ENCODE measurements at places on chromosomes 1 and 21. TPM values are rescaled to one million over a fixed set of nuclear protein-coding genes. Genes with fewer than 3 reads are reported as not detected.

JAM2 gene
- total RNA-seq: 0.48 TPM

DNA sequence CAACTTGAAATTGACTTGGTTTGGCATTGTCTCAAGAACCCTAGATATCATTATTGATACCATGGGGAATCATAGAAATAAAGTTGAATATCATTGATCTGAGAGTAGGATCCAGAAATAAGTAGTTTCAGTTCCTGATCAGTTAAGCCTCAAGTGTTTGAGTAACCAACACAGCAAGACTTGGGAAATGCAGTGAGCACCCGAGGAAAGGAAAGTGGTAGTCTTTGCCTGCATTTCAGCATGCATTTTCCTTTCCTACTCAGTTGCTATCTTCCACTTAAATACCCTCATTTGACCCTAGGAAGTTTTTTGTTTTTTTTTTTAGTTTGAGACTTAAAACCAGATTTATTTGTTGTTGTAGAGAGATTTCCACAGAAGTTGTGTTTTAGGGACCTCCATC is 18.9 kb downstream of the CLEC20A start:
- DNase-seq: no peak
- H3K36me3 ChIP-seq: no peaks in the 10 kb centered on the region
- no peaks in the 10 kb centered on the region for H3K27me3 ChIP-seq
- H3K4me1 ChIP-seq: peaks cover 23% of the 10 kb centered on the region
- no peak overlapping the region for H3K4me3 ChIP-seq
- H3K27ac ChIP-seq: no peak overlapping the region

DNA sequence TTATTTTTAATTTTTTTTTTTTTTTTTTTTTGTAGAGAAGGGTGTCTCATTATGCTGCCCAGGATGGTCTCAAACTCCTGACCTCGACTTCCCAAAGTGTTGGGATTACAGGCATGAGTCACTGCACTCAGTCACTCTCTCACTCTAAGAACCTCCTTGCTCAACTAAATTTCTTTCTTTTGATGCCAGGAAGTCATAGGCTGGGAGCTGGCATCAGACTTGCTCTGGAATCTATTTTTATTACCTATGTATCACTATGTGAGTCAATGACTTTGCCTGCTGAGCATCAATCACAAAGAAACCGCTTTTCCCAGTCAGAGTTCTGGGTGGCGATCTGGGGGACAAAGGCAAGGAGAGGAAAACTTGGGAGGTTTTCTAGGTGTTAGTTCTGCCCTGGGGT is 35.5 kb upstream of the PARP1 start:
- no peaks in the 10 kb centered on the region for H3K4me1 ChIP-seq
- H3K4me3 ChIP-seq: no peak overlapping the region
- peak; percentile 39 for DNase-seq
- H3K27ac ChIP-seq: no peak overlapping the region

DNA sequence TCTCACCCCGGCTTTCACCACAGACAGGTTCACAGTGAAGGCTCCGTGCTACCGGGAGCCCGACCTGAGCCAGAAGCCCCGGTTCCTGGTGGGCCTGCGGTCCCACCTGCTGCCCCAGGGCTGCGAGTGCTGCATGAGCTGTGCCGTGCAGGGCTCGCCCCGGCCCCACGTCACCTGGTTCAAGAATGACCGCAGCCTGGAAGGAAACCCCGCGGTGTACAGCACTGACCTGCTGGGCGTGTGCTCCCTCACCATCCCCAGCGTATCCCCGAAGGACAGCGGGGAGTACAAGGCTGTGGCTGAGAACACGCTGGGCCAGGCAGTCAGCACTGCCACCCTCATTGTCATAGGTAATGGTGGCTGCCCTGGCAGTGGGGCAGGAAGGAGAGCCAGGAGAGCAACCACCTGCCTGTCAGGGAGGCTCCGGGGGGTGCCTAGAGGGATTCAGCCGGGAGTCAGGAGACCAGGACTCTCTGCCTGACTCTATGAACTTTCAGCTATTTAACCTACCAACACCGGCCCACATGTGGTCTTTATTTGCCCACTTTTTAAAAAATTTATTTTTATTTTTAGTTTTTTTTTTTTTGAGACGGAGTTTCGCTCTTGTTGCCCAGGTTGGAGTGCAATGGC is 36.4 kb downstream of the IGFN1 start:
- no peaks in the 10 kb centered on the region for H3K36me3 ChIP-seq
- peak; percentile 46 for DNase-seq
- no peak overlapping the region for H3K4me3 ChIP-seq
- H3K27ac ChIP-seq: no peak overlapping the region
- H3K27me3 ChIP-seq: no peaks in the 10 kb centered on the region

- H3K27me3 ChIP-seq: no peaks in the 10 kb centered on the region
- no peak for DNase-seq
- no peak overlapping the region for H3K4me3 ChIP-seq
- H3K36me3 ChIP-seq: no peaks in the 10 kb centered on the region
- H3K4me1 ChIP-seq: no peaks in the 10 kb centered on the region
These were observed 31.0 kb upstream of the MAN1A2 start for GRCh38 chr1:117336088-117336817.

GRCh38 chr1:239348635-239349353 is 37.6 kb upstream of the CHRM3 start:
- H3K27me3 ChIP-seq: no peaks in the 10 kb centered on the region
- no peak for DNase-seq
- H3K4me3 ChIP-seq: no peak overlapping the region
- H3K4me1 ChIP-seq: no peaks in the 10 kb centered on the region
- no peaks in the 10 kb centered on the region for H3K36me3 ChIP-seq

DNA sequence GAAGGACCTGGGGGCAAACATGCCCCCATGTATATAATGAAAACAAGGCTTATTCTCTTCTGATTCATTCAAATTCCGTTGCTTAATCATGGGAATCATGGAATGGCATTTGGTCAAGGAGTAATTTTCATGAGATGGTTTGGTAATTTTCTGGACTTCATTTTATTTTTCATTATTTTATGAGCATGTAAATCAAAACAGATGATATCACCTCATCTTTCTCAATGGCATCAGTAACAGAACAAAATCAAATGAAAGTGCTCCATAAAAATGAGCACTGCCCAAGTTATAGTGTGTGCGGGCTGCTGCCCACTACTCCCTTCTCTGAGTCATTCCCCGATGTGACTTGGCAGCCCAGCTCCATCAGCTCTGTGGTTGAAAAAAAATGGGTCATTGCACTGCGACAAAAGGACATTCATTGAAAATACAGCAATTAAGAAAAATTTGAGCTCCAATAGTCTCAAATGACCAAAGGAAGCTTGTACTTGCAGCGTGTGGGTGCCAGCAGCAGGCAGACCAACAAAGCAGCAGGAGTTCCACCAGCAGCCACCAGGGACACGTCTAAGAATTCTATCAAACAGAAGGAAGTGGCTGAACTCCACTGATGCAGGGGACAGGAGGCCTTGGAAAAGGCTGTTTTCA is 84.3 kb upstream of the VAV3 start:
- DNase-seq: peak; percentile 86
- no peak overlapping the region for H3K27ac ChIP-seq
- H3K27me3 ChIP-seq: no peaks in the 10 kb centered on the region
- H3K4me3 ChIP-seq: no peak overlapping the region
- H3K36me3 ChIP-seq: no peaks in the 10 kb centered on the region

- DNase-seq: no peak
- peaks cover 33% of the 10 kb centered on the region for H3K36me3 ChIP-seq
- no peak overlapping the region for H3K4me3 ChIP-seq
- no peaks in the 10 kb centered on the region for H3K27me3 ChIP-seq
- H3K27ac ChIP-seq: no peak overlapping the region
These were observed 30.0 kb downstream of the PPP2R5A start for GRCh38 chr1:212315184-212315583.

FAM151A gene
- total RNA-seq: not detected

PDXK gene
- 90.9 TPM for total RNA-seq

RAB7B gene
- not detected for total RNA-seq

RNU1-2 gene
- total RNA-seq: 2,322 TPM

SNRPE gene
- 285 TPM for total RNA-seq

GRCh38 chr1:24871306-24871901 is 58.7 kb downstream of the RUNX3 start:
- no peaks in the 10 kb centered on the region for H3K4me1 ChIP-seq
- H3K36me3 ChIP-seq: no peaks in the 10 kb centered on the region
- no peaks in the 10 kb centered on the region for H3K27me3 ChIP-seq
- H3K4me3 ChIP-seq: no peak overlapping the region
- DNase-seq: no peak
- H3K27ac ChIP-seq: no peak overlapping the region

- no peaks in the 10 kb centered on the region for H3K4me1 ChIP-seq
- no peak overlapping the region for H3K27ac ChIP-seq
- no peak overlapping the region for H3K4me3 ChIP-seq
- peaks cover 17% of the 10 kb centered on the region for H3K27me3 ChIP-seq
- no peak for DNase-seq
- H3K36me3 ChIP-seq: no peaks in the 10 kb centered on the region
These were observed 3.0 kb downstream of the LYST start for GRCh38 chr1:235863699-235864093.

DNA sequence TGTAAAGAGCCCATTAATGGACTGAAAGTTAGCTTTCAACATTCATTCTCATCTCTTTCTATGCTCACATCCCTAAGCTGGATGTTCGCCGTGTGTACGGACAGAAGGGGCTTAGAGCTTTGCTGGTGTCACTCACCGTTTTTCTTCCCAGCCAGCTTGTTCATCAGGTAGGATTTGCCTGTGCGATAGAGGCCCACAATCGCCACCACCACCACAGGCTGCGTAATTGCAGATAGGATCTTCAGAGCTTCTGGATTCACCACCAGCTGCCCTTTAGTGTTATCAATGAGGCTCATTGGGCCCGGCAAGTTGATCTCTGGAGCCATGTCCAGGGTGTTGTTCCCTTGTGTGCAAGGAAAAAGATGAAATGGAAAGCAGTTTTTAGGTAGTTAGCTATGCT is 4.3 kb downstream of the GBP2 start:
- H3K4me1 ChIP-seq: no peaks in the 10 kb centered on the region
- no peaks in the 10 kb centered on the region for H3K27me3 ChIP-seq
- no peak for DNase-seq
- H3K27ac ChIP-seq: no peak overlapping the region
- no peaks in the 10 kb centered on the region for H3K36me3 ChIP-seq

GRCh38 chr21:42622284-42622683 is 31.1 kb upstream of the PDE9A start:
- H3K4me1 ChIP-seq: peaks cover 4% of the 10 kb centered on the region
- DNase-seq: no peak
- H3K4me3 ChIP-seq: no peak overlapping the region
- H3K27ac ChIP-seq: peak overlapping the region; percentile 64

GRCh38 chr1:169909499-169909898 is 15.8 kb upstream of the SCYL3 start:
- H3K4me1 ChIP-seq: no peaks in the 10 kb centered on the region
- H3K27me3 ChIP-seq: no peaks in the 10 kb centered on the region
- DNase-seq: no peak
- no peak overlapping the region for H3K4me3 ChIP-seq
- H3K36me3 ChIP-seq: no peaks in the 10 kb centered on the region
- H3K27ac ChIP-seq: no peak overlapping the region

DNA sequence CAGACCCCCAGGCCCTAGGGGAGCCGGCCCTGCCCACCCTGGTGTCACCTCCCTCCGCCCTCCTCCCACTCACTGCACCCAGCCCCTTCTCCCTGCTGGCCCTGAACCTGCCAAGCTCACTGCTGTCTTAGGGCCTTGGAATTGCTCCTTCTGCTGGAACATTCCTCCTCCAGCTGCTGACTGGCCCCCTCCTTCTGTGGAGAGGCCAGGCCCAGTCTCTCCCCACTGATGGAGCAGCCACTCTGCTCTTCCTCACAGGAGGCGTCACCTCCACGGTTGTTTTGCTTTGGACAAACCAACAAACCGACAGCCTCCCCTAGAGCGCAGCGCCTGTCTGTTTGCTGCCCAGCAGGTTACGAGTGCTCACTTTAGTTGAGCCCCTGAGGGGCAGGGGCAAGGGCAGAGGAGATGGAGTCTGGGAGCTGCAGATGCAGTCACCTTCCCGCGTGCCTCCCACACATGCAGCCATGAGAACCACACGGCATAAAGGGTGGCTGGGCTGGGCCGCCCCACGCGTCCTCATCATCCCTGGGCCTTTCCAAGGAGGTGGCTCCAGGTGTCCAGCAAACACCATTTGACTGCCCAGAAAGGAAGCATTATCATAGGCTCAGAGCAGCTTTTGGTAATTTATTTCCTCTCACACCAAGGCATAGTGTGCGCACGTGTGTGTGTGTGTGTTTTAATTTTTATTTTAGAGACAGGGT is 9.4 kb downstream of the OXCT2 start:
- H3K4me3 ChIP-seq: no peak overlapping the region
- no peaks in the 10 kb centered on the region for H3K27me3 ChIP-seq
- DNase-seq: no peak
- H3K27ac ChIP-seq: no peak overlapping the region
- H3K4me1 ChIP-seq: no peaks in the 10 kb centered on the region

GRCh38 chr21:32186804-32187203 is 92.0 kb downstream of the MIS18A start:
- H3K27ac ChIP-seq: peak overlapping the region; percentile 92
- DNase-seq: no peak
- no peaks in the 10 kb centered on the region for H3K36me3 ChIP-seq
- peaks cover 6% of the 10 kb centered on the region for H3K4me1 ChIP-seq
- H3K4me3 ChIP-seq: no peak overlapping the region
- no peaks in the 10 kb centered on the region for H3K27me3 ChIP-seq

NUF2 gene
- total RNA-seq: 28.5 TPM

DNA sequence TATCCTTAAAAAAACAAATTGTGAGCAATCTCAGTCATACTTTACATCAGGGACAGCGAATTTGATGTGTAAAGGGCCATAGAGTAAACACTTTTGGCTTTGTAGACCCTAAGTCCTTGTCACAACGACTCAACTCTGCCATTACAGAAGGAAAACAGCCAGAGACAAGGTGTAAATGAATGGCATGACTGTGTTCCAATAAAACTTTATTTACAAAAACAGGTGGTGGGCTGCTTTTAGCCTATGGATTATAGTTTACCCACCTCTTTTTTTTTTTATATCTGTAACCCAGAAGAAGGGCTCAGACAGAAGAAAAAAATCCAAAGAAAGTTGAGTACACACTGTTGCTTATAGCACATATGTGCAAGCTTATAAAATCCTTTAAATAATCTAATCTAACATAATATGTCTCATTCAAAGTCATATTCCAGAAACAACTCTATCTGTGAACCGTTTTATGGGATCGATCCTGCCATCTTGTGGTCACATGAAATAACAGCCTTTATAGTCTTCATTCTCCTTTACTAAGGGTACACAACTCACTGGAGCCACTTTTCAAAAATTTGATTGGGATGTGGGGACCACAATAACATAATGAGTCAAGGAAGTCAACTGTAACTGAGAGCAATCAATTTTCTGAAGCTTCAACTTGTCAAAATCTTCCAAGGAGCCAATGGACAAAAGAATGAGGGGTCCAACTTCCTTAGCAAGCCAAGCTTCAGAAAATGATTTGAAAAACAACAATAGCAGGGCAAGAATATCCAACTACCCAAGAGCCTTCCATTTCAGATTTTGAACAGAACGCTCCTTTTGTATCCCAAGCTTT is 142.2 kb upstream of the KRTAP19-8 start:
- DNase-seq: no peak
- H3K36me3 ChIP-seq: peaks cover 4% of the 10 kb centered on the region
- H3K4me1 ChIP-seq: no peaks in the 10 kb centered on the region
- H3K27ac ChIP-seq: no peak overlapping the region
- no peak overlapping the region for H3K4me3 ChIP-seq
- no peaks in the 10 kb centered on the region for H3K27me3 ChIP-seq
